ENCODE measurements at places on chromosomes 3 and 15.

GRCh38 chr3:108119398-108120104, 28.7 kb upstream of the CD47 start:
- no peak for DNase-seq

DNA sequence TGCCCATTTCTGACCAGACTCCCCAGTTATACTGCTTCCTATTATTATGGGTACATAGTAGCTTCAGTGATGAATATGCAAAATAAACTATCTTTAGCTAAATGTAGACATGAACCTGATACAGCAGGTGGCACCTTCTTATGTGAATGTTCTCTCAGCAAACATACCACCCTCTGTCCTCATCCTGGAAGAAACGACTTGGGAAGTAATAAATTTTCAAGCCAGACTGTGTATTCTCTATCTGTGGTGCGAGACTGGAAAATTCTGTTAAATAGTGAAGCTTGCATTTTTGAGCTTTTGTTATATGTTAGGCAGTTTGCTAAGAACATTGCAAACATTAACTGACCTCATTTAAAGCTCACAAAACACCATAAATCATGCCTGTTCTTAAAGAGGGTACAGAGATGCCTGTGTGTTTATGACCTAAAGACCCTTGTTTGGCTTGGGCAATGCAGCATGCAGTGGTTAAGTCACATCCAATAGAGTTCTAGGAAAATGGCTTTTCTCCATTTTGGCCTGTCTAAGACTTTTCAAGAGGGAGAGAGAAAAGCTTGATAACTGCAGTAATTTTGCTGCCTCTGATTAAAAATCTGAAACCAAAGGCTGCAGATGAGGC, 287.1 kb downstream of the NEK10 start:
- DNase-seq: no peak

DNA sequence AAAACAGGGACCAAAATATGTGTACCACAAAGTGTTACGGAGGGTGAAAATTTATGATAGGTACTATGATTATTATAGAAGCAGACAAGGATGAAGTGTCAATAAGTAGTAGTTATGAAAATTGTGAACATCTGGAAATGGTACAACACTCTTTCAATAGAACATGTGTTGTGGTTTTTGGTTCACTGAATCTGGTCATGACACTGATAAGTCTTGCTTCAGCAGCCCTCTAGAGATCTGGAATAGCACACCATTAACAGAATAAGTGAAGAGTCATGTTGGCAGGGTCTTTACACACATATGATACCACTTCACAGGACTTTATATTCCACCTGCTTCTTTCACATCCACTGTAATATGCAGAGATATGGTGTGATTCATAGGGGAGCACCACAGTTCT, 985.2 kb upstream of the SEMA6D start:
- no peak for DNase-seq

DNA sequence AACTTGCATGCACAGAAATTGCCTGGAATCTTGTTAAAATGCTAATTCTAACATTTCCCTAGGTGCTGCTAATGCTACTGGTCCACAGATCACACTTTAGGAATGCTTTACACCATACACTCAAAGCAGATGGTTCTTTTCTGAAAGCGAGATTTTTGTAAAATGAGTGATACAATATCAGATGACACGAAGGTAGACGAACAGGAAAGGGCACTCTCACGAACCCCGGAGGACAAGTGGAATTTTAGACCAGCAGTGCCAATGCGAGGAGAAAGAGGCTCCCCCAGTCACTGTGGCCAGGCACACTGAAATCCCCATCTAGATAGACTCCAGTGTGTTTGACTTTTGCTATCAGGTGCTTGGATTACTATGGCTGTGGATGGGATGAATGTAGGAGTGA, 21.0 kb downstream of the FAIM start:
- DNase-seq: peak; percentile 55

DNA sequence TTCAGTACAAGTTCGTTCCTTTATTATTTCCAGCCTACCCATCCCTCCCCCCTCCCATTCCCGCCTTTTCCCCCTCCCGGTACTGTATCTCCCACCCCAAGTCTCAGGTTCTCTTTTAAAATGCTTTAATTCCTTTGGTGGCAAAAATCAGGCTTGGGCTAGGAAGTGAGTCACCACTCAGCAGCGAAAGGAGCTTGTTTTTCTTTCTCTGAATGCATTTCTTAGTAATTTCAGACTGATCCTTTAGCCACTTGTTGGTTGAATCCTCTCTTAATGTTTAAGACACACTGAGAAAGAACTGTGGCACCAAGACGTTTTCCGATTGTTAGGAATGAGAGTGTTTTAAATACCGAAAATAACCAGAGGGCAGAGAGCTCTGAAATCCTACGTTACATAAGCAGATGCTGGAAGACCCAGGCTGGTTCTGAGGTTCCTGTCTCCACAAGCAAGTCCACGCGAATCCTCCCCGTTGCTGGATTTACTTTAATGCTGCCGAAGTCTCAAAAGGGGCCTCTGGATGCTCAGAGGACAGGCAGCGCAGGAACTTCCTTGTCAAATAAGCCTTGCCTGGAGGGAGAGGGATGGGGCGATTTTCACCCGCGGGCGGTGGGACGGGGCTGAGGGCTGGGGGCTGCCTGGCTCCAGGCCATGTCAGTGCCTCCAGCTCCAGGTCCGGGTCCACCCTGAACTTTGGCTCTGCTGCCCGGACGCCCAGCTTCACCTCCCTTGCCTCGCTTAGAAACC, 854 bp upstream of the COL8A1 start:
- peak; percentile 71 for DNase-seq

- no peak for DNase-seq
Observed at GRCh38 chr3:64693031-64693430, 5.2 kb upstream of the ADAMTS9 start.

DNA sequence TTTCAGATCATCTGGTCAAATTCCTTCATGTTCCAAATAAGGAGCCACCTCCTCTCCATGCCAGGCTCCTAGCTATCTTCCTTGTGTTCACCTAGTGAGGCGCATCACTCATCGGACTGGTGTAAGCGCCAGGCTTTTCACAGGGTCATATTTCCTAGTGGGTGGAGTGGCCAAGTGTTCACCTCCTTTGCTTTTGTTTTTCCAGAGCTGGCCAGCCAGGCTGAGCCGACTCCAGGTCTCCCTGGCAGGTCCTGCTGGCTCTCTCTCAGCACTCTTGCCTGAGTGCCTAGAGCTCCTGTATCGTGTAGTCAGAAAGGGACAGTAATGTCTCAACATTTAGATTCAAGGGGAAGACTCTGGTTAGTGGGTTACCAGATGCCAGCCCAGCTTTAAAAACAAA, 31.0 kb downstream of the HEG1 start:
- DNase-seq: peak; percentile 39

- peak; percentile 20 for DNase-seq
Observed at GRCh38 chr3:49600781-49601180, 46.5 kb downstream of the BSN start.

DNA sequence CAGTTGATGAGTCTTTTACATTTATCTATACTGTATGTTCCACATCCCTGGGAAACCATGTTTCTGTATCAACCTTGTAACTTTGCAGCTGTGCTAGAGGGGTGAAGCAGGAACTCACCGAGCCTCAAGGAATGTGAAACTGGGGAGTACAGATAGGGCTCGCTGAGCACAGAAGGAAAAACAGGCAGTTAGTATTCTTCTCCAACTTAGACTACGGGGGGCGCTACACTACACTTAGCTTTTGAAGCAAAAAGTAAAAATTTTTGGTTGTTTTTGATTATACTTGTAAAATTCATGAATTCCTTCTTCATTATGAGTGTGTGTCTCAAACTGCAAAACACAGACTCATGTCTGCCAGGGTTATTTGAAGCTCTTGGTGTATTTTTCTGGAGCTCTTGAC, 132.7 kb upstream of the RGMA start:
- DNase-seq: no peak

GRCh38 chr15:51334011-51334451, 4.4 kb downstream of the CYP19A1 start:
- no peak for DNase-seq

DNA sequence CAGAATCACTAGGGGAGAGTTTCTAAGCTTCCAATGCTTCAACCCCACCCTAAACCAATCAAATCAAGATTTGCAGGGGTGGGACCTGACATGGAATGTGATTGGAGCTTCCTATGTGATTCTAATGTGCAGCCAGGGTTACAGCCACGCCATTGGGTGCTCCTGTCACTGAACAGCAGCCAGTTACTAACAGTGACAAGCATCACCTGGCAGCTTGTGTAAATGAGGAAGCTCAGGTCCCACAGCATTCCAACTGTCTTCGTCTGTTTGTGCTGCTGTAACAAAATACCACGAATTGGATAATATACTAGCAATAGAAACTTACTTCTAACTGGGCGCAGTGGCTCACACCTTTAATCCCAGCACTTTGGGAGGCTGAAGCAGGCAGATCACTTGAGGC, 294.9 kb downstream of the SHQ1 start:
- no peak for DNase-seq

- no peak for DNase-seq
Observed at GRCh38 chr15:42986693-42987342, 66.2 kb upstream of the TTBK2 start.

DNA sequence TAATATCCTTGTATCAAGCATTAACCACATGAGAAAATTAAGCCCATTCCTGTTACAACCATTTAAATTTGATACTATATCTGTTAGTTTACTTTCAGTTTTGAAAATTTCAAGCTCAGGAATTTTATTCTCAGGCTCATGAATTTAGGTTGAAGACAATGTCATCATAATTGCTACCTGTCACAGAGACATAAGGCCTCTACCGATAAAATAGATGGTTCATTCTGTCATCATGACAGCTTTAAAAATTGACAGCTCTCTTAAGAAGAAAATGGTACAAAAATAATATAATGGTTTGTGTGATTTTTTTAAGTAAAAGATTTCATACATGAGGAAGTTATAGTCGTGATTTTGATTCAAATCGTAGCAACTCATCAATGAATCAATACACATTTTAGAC, 1003.2 kb downstream of the ROBO1 start:
- DNase-seq: no peak

- DNase-seq: no peak
Observed at GRCh38 chr3:8875836-8876235, 87.4 kb downstream of the RAD18 start.

- DNase-seq: no peak
Observed at GRCh38 chr3:70631716-70632307, 319.4 kb upstream of the MDFIC2 start.

DNA sequence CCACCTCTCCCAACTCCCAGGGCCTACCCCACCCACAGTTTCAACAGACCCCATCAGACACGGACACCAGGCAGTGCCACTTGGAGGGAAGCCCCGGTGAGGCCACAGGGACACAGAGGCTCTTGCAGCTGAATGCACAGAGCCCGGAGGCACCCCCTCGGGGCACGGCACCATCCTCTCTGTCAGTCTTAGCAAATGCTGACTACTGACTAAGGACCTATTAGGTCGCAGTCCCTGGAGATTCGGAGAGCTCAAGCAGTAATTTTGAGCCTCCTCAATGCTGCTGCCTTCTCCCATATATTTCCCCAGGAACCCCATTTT, 79.9 kb downstream of the VGLL4 start:
- DNase-seq: no peak

- no peak for DNase-seq
Observed at GRCh38 chr3:147582642-147583041, 173.5 kb downstream of the ZIC1 start.

DNA sequence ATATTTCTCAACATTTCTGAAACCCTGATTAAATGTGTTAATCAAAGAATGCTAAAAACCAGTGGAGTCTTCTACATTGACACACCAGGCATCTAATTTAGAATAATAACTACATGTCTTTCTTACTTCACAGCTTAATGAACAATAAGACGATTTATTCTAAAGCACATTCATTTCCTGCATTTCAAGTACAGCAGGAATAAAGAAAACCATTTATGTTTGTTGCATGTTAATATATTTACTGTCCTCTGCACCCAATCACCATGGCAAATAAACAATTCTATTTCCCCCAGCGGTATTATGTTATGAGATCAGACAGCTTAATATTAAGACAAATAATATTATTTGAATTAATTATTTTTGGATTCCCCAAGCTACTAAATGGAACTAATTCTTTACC, 1336.3 kb upstream of the CADM2 start:
- no peak for DNase-seq
